ENCODE measurements at places on chromosomes 7 and 10.

DNA sequence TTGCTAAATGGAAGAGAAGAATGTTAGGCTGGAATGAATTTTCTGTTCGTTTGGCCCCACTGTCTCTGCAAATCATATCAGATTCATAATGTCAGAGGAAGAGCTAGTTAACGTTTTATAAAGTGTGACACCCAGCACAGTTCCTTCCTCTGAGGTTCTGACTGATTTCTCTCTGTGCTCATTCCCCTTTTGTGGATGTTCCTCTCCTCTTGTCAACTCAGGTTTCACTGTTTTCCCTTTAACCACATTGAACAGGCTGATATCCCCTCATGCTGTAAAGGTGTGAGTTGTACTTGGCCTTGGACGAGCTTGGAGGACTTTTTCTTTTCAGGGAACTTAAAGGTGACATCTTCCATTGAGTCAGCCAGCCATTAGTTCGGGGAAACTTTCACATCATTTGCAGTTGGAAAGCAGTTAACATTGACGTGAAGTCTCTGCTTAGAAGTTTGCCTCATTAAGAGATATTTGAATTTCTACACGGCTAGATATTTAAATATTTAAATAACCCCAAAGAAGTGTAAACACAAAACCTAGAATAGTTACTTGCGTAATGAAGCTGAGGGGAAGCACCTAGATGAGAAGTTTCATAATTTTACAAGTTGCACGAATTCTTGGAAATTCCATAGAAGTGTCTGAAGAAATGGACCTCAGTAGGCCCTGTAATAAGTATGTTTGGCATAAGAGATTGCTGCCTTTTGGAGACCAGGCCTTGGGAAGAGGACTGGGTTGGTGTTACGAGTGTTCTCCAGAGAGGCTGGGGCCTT is 101.5 kb upstream of the EGR2 start:
- DNase-seq = no peak

DNA sequence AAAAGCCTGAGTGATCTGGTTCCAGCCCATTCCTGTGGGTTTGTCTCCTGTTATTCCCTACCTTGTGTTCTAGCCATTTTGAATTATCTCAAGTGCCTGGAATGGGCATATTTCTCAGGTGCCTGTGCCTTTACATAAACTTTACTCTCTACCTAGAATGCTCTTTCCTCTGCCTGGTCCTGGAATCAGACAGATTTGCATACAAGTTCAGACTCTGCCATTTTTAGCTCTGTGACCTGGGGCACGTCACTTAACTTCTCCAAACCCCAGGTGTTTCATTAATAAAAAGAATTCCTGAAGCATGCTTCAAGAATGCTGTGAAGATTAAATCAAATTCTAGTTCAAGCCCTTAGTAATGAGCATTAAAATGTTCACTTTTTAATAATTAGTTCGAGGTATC is 7.8 kb downstream of the DCLRE1A start:
- DNase-seq = no peak

DNA sequence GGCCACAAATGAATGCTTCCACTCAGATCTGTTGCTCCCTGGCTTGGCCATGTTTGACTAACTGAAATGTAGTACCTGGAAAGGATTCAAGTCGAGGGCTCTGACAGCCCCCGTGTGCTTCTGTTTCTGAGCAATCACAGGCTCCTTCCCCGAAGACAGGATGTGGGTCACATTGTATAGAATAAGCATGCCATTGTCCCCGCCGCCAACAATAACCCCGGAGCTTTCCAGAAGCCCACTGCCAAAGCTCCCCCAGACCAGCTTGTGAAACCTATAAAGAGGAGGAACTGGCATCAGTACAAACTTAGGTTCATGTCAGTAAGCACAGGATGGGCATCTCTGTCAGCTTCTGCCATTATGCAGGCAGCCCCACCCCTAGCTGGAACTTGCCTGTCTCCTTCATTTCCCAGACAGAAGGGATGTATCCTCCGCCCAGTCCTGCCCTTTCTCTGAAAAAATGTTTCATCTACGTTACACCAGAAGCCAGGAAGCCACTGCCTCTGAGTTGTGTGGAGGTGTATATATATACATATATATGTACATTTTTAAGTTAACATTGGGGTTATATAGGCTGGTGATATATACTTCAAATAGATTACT is 10.3 kb downstream of the SEC31B start:
- no peak for DNase-seq

DNA sequence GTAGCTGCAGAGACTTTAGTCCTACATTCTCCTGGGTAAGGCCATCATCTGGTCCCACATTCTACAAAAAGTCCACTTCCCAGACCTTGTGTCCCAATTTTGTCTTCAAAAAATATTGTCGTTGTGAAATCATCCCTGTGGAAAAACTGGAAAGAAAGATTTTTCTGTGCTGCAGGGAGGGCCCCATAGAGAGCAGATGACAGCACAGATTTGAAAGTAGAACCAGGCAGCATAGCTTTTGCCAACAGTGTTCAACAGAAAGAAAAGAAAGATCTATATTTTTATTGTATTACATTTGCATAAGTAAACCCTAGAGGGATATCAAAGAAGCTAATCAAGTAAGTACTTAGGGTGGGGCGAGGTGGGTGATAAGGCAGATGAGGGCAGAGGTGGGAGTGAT is 48.3 kb upstream of the C1GALT1 start:
- DNase-seq = no peak

DNA sequence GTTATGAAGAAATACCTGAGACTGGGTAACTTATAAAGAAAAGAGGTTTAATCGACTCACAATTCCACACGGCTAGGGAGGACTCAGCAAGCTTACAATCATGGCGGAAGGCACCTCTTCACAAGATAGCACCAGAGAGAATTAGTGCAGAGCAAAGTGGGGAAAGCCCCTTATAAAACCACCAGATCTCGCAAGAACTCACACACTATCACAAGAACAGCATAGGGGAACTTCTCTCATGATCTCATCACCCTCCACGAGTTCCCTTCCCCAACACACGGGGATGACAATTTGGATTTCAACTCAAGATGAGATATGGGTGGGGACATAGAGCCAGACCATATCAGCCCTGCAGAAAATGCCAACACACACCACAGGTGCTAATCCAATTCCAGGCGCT is 218.7 kb downstream of the PARD3 start:
- no peak for DNase-seq

GRCh38 chr10:119693262-119693957 is 32.4 kb upstream of the INPP5F start:
- no peak for DNase-seq

DNA sequence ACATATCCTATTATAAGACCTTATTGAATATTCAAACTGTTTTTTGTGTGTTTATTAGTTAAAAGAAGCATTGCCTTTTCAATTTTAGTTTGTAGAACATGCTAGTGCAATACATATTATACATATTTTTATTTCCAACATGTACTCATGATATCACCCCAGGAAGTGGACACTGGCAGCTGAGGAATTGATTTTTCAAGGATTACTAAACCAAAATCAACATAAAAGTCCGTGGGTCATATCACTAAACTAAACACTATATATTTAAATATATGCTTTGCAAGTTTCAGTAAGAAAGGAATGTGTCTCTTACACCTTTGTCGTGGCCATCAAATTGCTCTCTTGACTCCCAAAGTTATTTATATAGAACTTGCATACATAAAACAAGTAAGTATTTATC is 185.2 kb downstream of the AGMO start:
- no peak for DNase-seq

DNA sequence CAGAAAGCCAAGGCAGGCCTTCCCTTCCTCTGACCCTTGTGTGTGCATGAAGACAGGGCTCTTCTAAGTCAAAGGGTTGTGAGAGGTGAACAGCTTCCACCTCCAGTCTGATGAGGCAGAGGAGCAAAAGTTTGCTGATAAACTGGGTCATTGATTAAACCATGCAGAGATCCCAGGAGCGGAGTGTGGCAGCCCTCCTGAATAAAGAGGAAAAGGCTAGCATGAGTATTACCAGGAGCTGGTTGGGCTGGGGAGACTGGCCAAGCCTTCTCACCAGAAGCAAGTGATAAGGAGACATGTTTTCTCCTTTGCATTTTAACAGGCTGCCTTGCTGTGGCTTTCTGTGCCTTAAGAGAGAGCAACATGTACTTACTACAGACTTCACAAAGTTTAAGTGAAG is 10.2 kb downstream of the LMOD2 start:
- no peak for DNase-seq

GRCh38 chr7:43926798-43927123 is 525 bp downstream of the UBE2D4 start:
- DNase-seq = no peak

DNA sequence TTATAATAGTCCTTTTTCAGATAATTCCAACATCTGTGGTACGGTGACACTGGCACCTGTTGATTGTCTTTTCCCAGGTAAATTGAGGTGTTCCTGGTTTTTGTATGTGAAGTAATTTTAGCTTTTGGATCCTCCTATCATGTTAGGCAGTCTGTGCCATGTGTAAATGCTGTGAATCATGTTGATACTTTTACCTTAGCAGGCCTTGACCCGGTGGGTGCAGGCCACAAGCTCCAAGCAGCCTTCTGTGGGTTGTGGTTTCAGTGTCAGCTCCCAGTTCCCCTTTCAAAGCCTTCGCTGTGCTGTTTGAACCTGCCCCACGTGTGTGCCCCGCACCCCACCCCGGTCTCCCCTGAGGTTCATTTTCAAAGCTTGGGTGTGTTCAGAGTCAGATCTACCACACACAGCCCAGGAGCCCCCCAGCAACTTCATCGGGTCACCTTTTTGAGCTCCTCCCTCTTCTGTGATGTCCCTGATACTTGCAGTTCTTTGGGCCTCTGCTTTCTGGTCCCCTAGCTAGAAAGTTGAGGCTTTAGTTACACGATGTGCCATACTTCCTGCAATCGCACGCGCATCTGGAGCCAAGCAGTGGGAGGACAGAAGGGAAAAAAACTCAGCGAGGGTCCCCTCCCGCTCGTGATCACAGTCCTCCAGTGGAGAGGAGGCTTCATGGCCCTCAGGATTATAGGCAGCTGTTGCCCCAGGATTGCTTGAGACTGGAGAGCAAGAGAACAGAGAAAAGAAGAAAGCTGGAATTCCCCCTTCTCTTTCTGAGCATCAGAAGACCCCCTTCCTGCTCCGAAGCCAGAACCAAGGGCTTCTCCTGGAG is 8.7 kb upstream of the BHLHA15 start:
- DNase-seq = no peak

- DNase-seq = no peak
Measured at GRCh38 chr7:138097064-138097741, 20.9 kb downstream of the AKR1D1 start.

- DNase-seq = no peak
Measured at GRCh38 chr10:86970162-86970981, 2.1 kb downstream of the ADIRF start.

DNA sequence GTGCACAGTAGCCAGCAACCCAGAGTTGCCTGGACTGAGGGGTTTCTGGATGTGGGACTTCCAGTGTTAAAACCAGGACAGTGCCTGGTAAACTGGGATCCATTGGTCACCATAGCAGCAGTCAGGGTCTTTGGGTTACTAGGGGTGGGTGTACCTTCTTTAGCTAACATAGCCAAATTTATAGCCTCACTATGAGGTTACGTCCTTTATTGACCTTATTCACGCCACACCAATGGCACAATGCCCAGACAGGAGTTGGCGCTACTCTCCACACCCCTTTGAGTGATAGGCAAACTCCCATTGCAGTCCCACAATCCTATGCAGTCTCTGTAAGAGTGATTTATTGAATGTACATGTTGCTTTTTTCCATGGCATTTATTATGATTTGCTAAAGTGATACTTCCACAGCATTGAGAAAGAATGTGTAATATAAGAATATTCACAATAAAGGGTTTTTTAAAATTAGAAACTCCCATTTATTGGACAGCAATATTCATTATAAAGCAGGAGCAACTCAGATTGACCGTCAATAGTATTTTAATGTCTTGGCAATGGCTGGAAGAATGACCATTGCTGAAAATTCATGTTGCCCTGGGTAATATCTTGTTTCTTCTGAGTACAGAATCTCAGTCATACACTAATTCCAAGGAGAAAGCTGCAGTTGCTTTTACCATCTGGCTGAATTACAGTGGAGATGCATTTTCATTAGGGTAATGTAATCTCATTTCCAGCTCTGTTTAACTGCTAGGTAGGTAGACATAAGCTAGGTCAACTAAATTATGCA is 26.1 kb downstream of the IFIT5 start:
- DNase-seq = no peak

DNA sequence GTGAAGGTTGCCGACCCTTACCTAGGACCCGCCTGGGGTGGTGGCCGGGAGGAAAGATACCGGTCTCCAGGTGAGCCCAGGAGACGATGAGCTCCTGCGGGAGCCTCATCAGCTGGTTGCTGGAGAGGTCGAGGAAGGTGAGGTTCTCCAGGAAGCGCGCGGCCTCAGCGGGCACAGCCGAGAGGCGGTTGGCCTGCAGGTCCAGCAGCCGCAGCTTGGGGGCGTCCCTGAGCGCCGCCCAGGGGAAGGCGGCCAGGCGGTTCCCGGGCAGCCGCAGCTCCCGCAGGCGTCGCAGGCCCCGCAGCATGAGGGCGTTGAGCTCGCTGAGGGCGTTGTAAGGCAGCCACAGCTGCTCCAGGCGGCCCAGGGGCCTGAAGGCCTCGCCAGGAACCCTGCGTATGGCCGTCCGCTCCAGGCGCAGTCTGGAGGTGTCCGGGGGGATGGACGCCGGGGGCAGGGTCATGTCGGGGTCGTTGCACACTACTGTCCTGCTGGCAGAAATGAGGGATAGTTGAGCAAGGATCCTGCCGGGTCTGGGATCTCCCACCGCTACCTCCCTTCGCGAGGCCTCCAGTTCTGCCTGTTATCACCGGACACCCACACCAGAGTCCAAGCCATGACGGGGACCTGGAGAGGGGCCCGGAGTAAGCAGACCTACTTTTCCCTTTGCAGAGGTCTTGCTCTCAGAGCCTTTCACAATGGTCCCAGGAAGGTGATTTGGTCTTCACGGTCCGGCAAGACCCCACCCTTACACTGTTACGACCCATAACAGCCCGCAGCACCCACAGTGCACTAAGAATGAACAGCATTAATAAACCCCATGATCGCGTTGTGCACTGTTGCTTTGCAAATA is 3.9 kb downstream of the LRIT1 start:
- no peak for DNase-seq

DNA sequence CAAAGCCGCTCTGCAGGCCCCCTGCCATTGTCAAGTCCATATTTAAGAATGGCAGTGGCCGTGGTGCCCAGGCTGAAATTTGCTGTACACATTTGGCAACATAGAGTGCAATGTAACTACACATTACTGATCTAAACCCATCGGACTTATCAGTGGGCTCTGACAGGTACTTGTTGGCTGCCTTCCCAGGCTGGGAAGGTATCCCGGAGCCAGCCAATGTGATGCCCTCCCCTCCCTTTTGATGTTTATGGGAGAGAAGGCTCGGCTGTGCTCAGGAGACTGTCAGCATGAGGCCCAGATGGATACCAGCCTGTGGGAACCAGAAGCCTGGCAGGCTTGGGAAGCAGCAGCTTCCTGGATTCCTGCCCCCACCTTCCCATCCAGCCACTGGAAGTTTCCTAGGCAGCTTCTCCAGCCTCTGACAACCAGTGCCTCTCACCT is 146.1 kb upstream of the TCF7L2 start:
- no peak for DNase-seq

- DNase-seq = no peak
Measured at GRCh38 chr10:118950997-118951637, 78.4 kb upstream of the NANOS1 start.
